NCI-H774 (cell line): ENCODE measurements at places on chromosomes 16 and 17.

- DNase-seq, result no peak
These were observed 20.4 kb upstream of the TMEM98 start for GRCh38 chr17:32907583-32907982.

- DNase-seq, result no peak
These were observed 7.9 kb downstream of the SLC12A3 start for GRCh38 chr16:56872863-56873391.

DNA sequence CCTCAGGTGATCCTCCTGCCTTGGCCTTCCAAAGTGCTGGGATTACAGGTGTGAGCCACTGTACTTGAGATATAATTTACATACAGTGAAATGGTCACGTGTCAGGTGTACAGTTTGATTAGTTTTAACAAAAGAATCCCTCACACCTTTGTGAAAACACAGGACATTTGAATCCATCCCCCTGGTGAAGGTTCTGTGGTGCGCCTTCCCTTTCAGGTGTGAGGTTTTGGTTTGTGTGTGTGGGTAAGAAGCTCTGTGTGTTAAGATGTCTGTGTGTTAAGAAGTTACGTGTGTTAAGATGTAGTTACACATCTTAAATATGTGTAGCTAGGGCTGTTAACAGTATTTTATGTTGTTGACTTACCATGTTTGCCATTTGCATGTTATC, 4.4 kb downstream of the SEC14L1 start:
- DNase-seq, result no peak

DNA sequence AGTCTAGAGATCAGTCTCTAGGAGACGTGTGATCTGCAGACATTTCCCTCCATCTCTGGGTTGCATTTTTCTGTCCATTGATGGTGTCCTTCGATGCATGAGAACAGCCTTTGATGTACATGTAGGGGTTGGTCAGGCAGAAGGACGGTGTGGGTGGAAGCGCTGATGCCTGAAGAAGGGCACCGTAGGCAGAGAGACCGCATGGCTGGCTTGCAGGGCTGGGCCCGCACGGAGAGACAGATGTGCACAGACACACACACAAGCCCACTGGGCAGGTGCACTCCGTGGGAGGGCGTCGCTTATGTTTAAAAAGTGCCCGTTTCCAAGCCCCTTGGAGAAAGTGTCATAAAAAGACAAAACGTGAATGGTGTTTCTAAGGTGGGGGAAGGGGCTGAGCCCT, 15.7 kb upstream of the WFIKKN1 start:
- no peak for DNase-seq

- no peak for DNase-seq
These were observed 9.4 kb downstream of the KIAA0513 start for GRCh38 chr16:85037050-85037410.

- no peak for DNase-seq
These were observed 534.1 kb downstream of the GRIN2A start for GRCh38 chr16:9647981-9648701.
